ENCODE measurements at places on chromosomes 2 and 18.
A peak's percentile ranks its signal among the peaks of the same experiment; 100 is the strongest.

DNA sequence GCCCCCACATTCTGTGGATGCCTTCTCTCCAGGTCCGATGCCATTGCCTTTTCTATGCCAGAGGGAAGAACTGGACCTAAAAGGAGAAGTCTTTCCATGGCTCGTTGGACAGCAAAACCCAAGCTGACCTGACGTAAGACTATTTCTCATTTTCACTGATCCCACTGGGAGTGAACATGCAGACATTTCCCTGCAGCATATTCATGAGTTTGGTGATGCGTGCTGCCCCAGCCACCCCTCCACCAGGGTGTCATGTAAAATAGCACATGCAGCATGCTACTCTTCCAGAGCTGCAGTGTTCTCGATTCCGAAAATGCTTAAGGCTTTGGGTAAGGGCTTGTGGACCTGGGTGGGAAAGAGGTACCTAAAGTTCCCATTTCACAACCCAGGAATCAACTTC, 221.2 kb downstream of the UXS1 start:
- DNase-seq, result no peak

DNA sequence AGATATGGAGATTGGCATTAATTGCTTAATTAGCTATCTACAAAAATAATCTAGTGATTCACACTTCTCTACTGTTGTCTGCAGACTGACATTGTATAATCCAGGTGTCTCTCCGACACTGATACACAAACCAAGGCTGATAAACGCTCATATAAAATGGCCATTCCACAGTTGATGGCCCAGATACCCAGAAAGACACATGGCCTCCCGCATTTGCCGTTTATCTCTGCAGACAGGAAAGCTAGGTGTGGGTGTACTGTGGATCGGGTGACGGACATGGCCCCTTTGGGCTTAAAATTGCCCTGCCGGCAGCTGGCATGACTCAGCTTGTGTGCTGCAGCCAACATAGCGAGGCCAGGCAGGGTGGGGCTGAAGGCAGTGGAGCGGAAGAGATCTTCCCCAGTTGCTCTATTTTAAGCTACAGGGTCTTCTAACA, 18.5 kb downstream of the PMAIP1 start:
- peak; percentile 34 for DNase-seq

DNA sequence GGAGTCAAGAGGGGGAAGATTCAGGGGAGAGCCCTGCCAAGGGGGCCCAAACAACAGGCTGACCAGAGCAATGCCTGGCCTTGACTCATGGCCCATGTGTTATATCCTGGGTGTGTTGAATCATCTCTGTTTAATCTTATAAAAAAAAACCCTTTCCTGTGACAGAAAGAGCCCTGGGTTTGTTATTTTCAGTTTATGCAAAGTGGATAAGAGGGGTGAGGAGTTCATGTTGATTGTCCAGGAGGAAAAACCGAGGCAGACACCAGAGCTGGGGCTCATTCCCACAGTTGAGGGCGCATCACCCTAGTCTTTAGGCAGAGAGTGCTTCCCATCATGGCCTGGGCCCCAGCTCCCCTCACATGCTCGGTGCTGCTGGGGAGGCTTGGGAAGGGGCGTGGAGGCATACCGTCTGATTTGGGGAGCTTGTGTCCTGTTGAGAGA, 30.9 kb upstream of the IL37 start:
- no peak for DNase-seq

DNA sequence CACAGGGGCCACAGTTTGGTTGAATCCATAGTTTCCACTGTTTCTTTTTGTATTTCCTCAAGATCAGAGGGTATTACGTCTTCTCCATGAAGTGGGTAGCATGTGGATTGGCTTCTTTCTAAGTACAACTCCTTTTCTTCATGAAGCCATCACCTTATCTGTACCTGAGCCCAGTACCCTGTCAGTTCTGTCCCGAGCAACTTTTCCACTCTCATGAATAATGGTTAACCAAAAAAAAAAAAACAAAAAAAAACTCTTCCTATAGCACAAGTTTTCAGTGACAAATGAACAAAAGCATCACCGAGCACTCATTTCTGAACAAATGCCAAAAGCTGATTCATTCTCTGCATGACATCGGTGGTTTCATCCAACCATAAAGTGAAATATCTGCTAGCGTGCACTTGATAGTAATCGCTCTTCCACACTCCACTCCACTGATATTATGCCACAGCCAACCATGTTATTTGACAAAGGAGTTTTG, 53.0 kb upstream of the CCDC150 start:
- DNase-seq, result no peak

DNA sequence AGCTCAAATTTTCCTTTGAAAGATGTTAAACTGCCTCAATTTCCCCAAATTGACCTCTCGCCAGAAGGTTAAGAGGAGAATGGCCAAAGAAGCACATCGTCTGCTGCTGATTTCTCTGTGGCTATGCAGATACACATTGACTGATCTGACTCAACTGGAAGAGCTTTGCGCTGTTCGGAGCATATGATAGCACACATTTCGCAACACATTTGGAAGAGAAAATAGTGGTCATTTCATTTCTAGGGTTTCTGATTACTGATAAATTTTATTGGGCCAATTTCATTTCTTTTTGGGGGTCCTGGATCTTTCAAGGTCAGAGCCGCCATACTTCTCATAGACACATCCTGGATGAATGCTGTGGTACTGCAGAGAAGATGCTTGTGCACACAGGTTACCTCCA, 138.5 kb downstream of the TMEM200C start:
- no peak for DNase-seq

GRCh38 chr2:37820471-37820986, 104.6 kb upstream of the RMDN2 start:
- DNase-seq, result no peak

DNA sequence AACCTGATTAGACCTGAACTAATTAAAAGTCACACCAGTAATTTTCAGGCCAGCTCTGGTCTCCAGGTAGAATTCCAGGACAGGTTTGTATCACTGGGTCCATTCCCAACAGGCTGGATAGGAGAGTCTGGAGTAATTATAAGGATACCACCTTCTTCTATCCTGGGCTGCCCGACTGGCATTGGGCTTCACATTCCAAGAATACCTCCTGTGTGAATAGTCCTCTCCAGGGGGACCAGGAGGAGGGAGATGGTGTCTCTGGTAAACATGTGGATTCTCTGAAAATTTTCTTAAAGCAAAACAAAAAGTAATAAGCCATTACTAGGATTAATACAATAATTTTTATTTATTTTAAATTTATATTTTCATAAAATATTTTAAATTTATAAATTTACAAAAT, 17.3 kb downstream of the DUSP11 start:
- DNase-seq, result no peak

- no peak for DNase-seq
Observed at GRCh38 chr18:70279470-70279869, 9.4 kb upstream of the SOCS6 start.

DNA sequence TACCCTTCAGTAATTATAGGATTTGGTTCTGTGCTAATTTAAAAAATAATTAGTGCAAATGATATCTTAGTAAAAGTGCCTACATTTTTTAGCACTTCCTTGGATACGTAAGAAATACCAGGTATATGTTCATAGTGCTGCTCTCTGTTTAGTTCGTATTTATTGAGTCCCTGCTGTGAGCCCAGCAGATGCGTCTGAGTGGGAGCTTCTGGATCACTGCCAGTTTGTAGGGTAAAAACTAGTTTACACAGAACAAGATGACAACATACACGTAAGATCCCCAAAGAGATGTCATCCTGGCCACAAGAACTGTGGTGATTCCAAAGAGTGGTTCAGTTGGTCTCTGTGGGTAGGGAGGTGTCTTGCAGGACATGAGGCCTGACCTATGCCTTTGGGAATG, 103.2 kb downstream of the CTIF start:
- no peak for DNase-seq

DNA sequence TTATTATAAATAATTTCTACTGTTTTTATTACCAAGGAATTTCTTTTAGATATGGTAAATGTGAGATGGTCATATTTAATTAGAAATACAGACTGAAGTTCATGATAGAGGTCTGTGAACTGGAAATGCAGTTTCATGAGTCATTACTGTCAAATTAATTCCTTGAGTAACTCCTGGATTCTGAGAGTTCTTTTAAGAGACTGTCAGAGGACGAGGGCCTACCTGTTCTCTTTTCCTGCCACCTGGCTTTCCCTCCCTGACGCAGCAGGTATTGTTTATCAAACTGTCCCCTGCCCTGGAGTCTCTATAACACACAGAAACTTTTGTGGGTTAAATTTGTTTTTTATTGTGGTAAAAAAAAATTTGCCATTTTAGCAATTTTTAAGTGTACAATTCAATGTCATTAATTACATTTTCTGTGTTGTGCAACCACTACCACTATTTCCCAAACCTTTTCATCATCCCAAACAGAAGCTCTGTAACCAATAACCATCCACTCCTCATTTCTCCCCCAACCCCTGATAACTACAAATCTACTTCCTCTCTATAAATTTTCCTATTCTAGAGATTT, 142.6 kb downstream of the DIS3L2 start:
- no peak for DNase-seq

- DNase-seq, result peak; percentile 51
Observed at GRCh38 chr2:172253190-172254052, 150.7 kb upstream of the DLX2 start.

DNA sequence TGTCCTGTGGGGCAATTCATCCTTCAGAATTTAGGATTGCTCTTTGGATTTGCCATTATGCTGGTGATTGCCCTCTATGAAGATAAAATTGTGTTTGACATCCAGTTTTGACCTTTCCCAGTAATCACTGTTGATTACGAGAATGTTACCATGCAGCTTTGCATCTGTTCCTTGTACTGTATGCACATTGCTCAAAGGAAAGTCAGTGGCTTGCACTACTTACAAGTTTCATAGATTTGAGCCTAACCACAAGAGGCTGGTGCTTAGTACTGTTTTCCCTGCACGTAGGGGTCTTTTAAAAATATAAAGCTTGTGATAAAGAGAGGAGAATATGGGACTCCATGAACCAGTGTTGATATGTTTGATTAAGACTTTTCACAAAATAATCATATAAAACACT, 77.9 kb downstream of the SLC39A10 start:
- DNase-seq, result no peak

DNA sequence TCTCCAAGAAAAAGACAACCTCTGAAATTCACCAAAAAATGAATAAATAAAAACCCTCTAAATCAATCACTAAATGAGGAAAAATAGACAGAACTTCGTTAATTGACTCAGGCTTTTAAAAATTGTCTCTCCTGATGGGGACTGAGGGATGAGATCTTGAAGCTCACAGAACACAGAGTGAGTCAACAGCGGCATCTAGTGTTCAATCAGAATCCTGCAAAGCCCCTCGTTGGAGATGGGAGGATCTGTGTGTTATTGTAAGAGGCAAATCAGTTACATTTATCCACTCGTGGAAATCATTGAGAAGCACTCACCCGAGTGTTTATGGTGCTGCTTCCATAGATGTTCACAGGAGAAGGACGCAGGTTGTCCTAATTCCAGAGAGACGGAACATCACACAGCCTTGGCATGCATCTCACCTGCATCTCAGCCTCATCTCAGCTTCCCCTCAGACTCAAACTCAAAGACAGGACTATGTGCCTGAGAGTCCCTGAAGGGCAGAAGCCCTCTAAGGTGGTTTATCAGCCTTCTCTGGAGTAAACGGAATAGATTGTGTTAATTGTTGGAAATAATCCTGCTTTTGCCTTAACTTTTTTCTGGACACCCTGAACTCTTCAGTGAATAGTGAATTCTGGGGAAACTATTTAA, 82.0 kb downstream of the MREG start:
- peak; percentile 19 for DNase-seq

- DNase-seq, result no peak
Observed at GRCh38 chr2:176162911-176163671, 6.0 kb downstream of the HOXD3 start.

DNA sequence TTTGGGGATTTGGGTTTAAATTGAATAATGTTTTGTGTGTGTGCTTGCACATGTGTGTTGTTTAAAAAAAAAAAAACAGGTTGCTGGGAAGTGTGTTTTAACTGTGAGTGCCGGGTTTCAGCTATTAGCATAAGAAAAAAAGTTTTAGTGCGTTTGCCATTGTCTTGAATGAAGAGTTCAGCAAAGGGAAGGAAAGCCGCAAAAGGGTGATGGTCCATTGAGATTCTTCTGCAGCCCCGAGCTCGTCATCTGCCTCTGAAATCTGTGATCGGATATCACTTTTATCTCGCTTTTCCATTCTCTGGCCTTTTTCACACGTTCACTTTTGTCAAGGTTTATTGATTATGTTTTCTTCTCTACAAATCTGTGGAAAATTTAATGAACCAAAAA, 4.7 kb downstream of the GLI2 start:
- DNase-seq, result no peak

DNA sequence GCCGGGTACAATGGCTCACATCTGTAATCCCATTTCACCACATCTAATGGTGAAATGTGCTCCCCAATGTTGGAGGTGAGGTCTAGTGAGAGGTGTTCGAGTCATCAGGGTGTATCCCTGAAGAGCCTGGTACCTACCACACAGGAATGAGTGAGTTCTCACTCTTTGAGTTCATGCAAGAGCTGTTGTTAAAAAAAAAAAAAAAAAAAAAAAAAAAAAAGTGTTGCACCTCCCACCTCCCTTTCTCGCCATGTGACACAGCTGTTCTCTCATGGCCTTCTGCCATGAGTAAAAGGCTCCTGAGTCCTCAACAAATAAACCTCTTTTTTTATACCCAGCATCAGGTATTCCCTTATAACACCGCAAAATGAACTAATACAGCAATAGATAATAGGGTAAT, 106.3 kb downstream of the C2orf74 start:
- no peak for DNase-seq

GRCh38 chr2:107419191-107419590, 407.5 kb upstream of the RGPD4 start:
- no peak for DNase-seq

DNA sequence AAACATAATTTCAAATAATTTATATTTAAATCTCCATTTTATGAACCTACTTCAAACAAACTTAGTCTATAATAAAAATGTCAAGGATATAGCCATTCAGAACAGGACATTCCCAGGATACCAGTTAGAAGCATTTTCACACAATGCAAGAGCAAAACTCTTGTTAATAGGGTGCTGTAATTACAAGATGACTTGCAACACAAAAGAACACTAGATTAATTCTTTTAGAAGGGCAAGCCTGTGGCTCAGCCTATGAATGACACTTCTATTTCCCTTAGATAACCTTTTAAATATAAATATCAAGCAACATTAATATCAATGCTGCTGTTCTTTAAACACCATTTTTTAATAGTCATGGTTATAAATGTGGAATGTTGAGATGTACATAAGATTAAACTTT, 157.9 kb upstream of the SCN7A start:
- DNase-seq, result no peak

- no peak for DNase-seq
Observed at GRCh38 chr2:20507711-20508110, 60.8 kb downstream of the RHOB start.

GRCh38 chr2:197312186-197312585, 1.6 kb upstream of the ANKRD44 start:
- DNase-seq, result no peak

Data from psoas muscle (tissue), 8 donors.